ENCODE measurements at places on chromosomes 1 and 21. TPM values are rescaled to one million over a fixed set of nuclear protein-coding genes. Genes with fewer than 3 reads are reported as not detected.

The MYCL gene
- polyA plus RNA-seq, result 3.0 TPM

The PLA2G2C gene
- not detected for polyA plus RNA-seq

The FCGR3A gene
- 2.4 TPM for polyA plus RNA-seq

The OR14K1 gene
- not detected for polyA plus RNA-seq

The FHAD1 gene
- 2.1 TPM for polyA plus RNA-seq

The XCL2 gene
- 0.23 TPM for polyA plus RNA-seq

The LRRC53 gene
- not detected for polyA plus RNA-seq

The CBS gene
- polyA plus RNA-seq, result 111 TPM

The C1orf50 gene
- 2.4 TPM for polyA plus RNA-seq

The KPRP gene
- polyA plus RNA-seq, result not detected

The GNAI3 gene
- 1.1 TPM for polyA plus RNA-seq

The FAM177B gene
- polyA plus RNA-seq, result 0.42 TPM

The DDR2 gene
- 1.4 TPM for polyA plus RNA-seq

The CD1C gene
- not detected for polyA plus RNA-seq

The KANK4 gene
- polyA plus RNA-seq, result 4.6 TPM

The HHAT gene
- 1.3 TPM for polyA plus RNA-seq

The VSIG8 gene
- polyA plus RNA-seq, result 0.27 TPM

The ELF3 gene
- 447 TPM for polyA plus RNA-seq

The GBP6 gene
- polyA plus RNA-seq, result 0.05 TPM

The KLF17 gene
- not detected for polyA plus RNA-seq

The AJAP1 gene
- 3.1 TPM for polyA plus RNA-seq

The CPT2 gene
- 6.3 TPM for polyA plus RNA-seq

The DIO1 gene
- polyA plus RNA-seq, result 0.09 TPM

The ATP6V0B gene
- 135 TPM for polyA plus RNA-seq

The PHLDA3 gene
- 11.9 TPM for polyA plus RNA-seq

The SHE gene
- 3.0 TPM for polyA plus RNA-seq

The IRF6 gene
- polyA plus RNA-seq, result 7.7 TPM

The CCDC27 gene
- not detected for polyA plus RNA-seq

The OR2L2 gene
- 0.07 TPM for polyA plus RNA-seq

The SDC3 gene
- 8.3 TPM for polyA plus RNA-seq

The TINAGL1 gene
- 47.3 TPM for polyA plus RNA-seq

The SLC9C2 gene
- polyA plus RNA-seq, result 0.16 TPM

The STPG1 gene
- 4.5 TPM for polyA plus RNA-seq

The UHMK1 gene
- polyA plus RNA-seq, result 4.3 TPM

The LENEP gene
- polyA plus RNA-seq, result not detected

The OPTC gene
- not detected for polyA plus RNA-seq

The AIM2 gene
- 0.07 TPM for polyA plus RNA-seq

The C8B gene
- not detected for polyA plus RNA-seq

The ANKRD45 gene
- 0.15 TPM for polyA plus RNA-seq

The KAZN gene
- polyA plus RNA-seq, result 3.6 TPM

The TFF2 gene
- polyA plus RNA-seq, result 1.8 TPM

The KCNJ9 gene
- 0.04 TPM for polyA plus RNA-seq

The FAM110D gene
- 2.6 TPM for polyA plus RNA-seq

The PROK1 gene
- polyA plus RNA-seq, result not detected

The NEXN gene
- polyA plus RNA-seq, result 7.5 TPM
